CD4-positive, alpha-beta T cell treated with Interleukin-17A for 1 hour (primary cell): ENCODE measurements at places on chromosomes 12 and 14.

DNA sequence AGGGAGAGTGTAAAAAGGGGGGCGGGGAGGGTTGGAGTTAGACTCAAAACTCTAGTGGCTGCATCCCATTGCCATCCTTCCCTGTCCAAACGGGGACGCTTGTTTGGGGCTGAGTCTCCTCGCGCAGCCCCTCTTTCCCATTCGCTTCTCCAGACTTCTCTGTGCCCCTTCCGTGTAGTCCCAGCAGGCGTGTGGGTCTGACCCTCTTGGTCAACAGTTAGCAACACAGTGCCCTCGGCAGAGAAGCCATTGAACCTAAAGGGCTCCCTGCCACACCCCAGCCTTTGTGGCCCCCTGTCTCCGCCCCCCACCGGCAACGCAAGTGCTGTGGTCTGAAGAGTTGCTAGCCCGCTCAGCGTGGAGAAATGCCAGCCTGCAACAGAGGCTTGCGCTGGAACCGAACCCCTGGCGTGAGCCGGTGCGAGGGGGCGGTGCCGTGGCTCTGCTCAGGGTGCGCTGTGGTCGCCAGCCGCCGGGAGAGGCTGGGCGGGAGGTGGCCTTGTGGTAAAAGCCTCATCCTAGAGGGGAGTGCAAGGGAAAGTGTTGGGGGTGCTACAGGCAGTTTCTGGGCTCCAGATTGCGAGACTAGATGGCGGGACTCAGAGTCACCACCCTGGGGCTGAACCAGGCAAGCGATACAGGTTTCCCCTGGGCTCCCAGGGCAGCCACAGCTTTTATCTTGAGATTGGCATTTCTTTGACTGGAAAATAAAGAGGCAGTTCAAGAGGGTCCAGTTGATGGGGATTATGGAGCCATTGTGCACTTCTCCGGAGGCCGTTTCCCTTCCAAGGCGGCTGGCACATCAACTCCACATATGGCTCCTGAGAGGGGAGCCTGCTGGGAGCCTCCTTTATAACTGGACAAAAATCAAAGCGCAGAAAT lies 2.1 kb downstream of the PLXNC1 start:
- peak; percentile 51 for DNase-seq

DNA sequence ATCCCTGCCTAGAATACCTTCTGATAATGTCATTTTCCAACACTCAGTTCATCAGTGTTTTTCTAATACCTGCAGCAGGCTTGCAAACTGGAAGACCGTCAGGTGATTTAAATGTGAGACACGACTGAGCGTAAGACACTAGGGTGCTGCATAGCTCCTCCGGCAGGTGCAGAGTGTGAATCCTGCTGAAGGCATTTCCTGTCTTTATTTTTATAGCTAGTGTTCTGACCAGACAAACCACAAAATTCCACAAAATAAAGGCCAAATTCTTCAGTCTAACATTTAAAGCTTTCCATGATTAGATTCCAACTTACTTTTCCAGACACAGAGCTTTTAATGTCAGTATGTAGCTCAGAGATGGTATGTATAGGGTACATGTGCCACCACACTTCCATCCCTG lies 70.7 kb downstream of the BBS10 start:
- no peak for DNase-seq

DNA sequence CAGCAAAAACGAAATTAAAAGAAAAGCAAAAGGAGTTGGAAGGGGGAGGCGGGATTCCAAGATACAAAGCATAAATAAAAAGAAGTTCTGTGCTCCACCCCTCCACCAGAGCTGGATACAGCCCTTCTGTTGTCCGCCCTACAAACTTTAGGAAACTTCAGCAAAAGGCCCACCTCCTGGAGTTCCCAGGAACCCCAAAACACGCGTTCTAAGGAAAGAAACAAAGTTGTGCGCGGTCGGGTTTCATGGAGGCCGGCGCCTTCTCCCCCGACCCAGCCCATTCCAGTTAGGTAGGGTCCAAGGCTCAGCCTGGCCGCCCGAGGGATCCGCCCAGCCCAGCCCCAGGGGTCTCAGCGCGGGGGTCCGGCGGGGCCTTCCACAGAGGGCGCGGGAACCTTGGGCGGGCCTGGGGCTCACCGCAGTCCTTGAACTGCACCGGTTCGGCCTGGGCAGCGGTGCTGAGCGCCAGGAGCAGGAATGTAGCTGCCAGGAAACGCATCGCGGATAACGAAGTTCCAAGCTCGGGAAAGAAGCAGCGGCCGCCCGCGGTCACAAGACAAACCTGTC lies at the start of gene NPC2:
TSS of gene NPC2 (minus strand) at position 530 of the 567 bp plus-strand sequence. CDS start at position 499, 31 bp downstream.
- peak; percentile 24 for DNase-seq

DNA sequence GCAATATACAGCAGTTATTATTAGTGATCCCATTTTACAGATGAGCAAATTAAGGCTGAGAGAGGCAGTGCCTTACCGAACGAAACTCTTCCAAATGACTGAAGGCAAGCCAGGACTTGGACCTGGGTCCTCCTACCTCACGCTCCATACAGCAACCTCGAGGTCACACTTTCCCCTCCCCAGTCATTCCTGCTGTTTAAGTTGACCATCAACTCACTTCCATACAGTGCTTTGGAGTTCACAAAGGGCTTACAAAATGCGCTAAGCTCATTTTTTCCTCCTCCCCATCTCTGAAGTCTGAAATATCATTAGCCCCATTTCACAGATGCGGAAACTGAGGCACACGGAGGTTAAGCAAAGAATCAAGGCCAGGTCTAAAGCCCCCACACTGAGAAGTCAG lies 4.3 kb downstream of the HNF1A start:
- DNase-seq: no peak

- no peak for DNase-seq
These were observed 331.2 kb upstream of the SFSWAP start for GRCh38 chr12:131379738-131380137.

DNA sequence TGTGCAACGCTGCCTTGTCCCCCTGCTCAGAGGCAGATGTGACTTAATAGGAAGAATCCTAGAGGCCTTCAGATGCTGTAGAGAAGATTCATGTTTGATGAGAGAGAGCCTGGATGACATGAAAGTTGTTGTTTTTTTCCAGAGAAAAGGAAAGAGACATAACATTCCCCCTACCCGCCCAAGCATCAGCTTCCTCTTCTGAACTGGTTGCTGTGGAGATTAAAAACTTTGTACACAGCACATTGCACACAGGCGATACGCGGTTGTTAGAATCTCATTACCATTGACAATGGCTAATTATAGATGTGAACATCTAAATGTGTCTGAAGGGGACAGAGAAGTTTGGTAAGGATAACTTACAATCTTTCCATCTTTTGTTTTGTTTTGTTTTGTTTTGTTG lies 13.6 kb upstream of the ETFBKMT start:
- DNase-seq: no peak

GRCh38 chr12:50637870-50638481 lies 125.9 kb upstream of the ATF1 start:
- DNase-seq: peak; percentile 68

GRCh38 chr12:98416845-98417244 lies 98.5 kb upstream of the TMPO start:
- no peak for DNase-seq

GRCh38 chr12:125254856-125255255 lies 189.6 kb downstream of the AACS start:
- DNase-seq: no peak

DNA sequence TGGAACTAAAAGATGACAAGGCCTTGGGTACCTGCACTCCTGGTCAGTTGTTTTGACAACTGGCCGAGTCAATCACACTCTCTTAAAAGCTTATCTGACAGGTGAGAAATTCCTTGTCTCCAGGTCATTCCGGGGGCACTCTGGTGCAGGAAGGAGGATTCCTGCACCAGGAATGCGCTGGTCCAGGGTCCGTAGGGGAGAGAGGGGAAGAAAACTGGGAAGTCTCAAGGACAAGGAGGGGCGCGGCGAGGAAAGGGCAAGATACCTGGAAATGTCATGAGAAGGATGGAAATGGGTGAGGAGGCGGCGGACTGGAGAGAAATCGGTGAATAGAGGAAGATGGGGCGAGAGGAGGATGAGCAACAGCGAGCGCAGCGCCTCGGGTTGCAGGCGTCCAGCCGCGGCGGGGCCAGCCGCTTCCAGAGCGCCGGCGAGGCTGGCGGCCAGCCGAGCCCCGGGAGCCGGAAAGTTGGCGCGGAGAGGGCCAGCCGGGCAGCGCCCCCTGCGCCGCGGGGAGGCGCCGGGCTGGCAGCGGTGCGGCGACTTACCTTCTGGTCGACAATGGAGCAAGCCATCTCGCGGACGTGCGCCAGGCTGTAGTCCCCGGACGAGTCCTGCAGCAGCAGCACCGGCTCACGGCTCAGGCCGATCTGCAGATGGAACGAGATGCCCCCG lies 809 bp downstream of the PRKD1 start:
- no peak for DNase-seq

DNA sequence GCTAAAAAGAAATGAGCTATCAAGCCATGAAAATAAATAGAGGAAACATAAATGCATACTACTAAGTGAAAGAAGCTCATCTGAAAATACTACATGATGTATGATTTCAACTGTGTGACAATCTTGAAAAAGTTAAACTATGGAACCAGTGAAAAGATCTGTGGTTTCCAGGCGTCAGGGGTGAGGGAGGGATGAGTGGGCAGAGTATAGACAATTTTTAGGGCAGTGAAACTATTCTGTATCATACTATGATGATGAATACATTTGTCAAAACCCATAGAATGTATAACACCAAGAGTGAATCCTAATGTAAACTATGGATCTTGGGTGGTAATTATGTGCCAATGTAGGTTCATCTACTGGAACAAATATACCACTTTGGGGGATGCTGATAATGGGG lies 21.3 kb downstream of the SPX start:
- DNase-seq: no peak

DNA sequence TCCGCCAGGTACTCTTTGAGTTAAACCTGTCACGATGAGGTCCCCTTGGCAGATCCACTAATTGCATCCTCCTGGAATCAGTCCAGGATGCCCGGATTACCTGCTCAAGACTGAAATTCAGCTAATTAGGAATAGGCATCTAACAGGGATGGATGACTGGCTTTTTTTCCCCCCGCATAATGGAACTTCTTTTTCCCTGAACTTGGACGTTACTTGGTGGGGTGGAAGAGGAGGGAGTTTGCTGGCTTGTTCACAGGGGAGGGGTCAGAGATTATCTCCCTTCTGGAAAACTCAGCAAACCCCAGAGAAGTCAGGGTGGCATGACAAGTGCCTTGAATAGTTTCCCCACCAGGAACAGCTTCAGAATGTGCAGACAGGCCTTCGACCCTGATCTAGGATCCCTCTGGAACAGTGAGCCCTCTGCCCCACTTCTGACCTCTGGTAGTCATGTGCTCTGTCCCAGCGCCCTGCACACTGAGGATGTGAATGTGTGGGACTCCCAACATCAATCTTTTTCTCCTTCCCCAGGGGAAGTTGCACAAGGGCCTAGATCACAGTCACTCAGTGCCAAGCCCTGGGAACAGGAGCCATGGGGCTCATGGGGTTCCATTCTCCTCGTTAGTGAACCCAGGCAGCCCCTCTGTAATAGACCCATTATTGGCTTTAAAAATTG lies 142.5 kb downstream of the SMOC1 start:
- DNase-seq: no peak

GRCh38 chr14:74733221-74733620 lies 20.3 kb downstream of the FCF1 start:
- DNase-seq: no peak
